ENCODE measurements at places on chromosomes 7 and 10.

GRCh38 chr7:23093546-23093945 is 12.0 kb upstream of the KLHL7 start:
- DNase-seq = peak; percentile 19

GRCh38 chr7:118169146-118169545 is 14.8 kb upstream of the LSM8 start:
- DNase-seq = no peak

DNA sequence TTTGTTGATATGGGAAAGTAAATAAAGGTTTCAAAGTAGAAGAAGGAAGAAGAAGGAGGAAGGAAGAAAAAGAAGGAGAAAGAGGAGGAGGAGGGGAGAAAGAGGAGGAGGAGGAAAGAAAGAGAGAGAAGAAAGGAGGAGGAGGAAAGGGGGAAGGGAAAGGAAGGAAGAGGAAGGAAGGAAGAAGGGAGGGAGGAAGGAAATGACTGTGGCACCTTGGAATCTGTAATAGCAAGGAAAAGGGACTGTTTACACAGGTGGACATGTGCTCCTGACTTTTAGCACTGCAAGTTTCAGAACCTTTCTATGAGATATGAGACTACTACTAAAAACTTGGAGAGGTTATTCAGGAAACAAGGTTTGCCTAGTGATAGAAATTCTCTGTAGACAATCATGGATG is 153.2 kb downstream of the BTAF1 start:
- no peak for DNase-seq

DNA sequence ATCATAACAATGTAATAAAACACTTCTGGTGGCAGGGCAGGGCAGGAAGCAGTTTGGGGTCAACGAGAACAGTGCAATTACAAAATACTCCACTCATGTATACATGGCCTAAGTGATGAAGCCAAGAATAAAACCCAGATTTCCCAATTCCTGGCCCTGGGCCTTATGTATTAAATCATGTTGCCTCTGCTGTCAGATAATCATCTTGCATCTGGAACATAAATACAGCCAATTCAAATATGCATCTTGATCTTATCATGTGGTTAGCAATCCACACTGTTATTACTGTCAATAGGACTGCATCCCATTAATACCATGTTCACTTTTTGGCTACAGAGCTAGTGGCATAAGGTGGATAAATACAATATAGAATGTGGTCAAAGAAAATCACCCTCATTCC is 186.5 kb upstream of the SLC25A13 start:
- peak; percentile 94 for DNase-seq

All from adipocyte (in vitro differentiated cells).